ENCODE measurements at places on chromosomes 5 and 9.
A peak's percentile ranks its signal among the peaks of the same experiment; 100 is the strongest.

DNA sequence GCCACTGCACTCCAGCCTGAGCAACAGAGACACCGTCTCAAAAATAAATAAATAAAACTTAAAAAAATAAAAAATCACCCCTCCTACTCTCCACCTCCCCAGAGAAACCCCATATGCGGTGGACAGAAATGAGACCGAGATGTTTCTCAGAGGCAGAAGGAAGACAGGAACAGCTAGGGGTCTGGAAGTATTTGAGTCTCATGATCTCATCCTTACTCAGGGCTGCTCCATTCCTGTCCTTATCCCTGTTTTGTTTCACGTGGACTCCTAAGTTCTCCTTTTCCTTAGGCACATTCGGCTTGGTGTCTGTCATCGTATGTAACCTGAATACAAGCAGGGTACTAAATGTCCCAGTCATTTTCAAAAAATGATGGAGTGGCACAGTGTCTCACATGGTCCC, 76.1 kb downstream of the C9orf50 start:
- H3K4me1 ChIP-seq = peaks cover 5% of the 10 kb centered on the region
- no peak overlapping the region for H3K4me3 ChIP-seq
- DNase-seq = no peak
- H3K27me3 ChIP-seq = peaks cover 4% of the 10 kb centered on the region

DNA sequence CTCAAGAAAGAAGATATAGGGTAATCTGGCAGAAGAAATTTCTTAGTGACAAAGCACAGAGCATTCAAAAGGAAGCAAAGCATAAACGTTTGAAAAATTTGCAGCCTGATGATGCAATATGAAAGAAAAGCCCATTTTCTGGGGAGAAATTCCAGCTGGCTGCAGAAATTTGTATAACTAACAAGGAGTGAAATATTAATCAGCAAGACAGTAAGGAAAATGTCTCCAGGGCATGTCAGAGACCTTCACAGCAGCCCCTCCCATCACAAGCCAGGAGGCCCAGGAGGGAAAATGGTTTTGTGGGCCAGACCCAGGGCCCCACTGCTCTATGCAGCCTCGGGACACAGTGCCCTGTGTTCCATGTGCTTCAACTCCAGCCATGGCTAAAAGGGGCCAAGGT, 359.4 kb downstream of the HINT1 start:
- H3K4me3 ChIP-seq = no peak overlapping the region
- H3K4me1 ChIP-seq = no peaks in the 10 kb centered on the region
- H3K36me3 ChIP-seq = no peaks in the 10 kb centered on the region
- DNase-seq = peak; percentile 28
- H3K27ac ChIP-seq = no peak overlapping the region

- peak; percentile 65 for DNase-seq
- H3K4me3 ChIP-seq = peak overlapping the region; percentile 82
- H3K4me1 ChIP-seq = peaks cover 18% of the 10 kb centered on the region
- peak overlapping the region; percentile 99 for H3K27ac ChIP-seq
- H3K36me3 ChIP-seq = no peaks in the 10 kb centered on the region
- no peaks in the 10 kb centered on the region for H3K27me3 ChIP-seq
These were observed 1.6 kb downstream of the KDM4C start for GRCh38 chr9:6759185-6759977.

DNA sequence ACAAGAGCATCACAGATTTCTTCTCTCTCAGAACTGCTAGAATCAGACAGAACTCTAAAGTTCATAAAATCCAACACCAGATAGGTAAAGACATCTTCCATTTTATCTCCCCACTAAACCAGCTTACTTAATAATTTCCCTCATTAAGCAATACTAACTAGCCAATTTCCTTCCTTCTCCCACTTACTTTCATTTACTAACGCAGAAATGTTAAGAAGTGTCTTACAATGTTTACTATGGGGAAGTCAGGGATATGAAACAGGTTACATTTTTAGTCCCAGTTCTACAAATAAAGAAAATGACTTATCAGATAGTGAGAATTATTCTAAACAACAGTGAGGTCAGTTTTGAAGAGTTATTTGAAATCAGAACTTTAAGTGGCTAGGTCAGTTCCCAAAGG, 236.5 kb downstream of the FBXL17 start:
- no peak for DNase-seq
- no peak overlapping the region for H3K4me3 ChIP-seq
- H3K36me3 ChIP-seq = peaks cover 8% of the 10 kb centered on the region
- no peaks in the 10 kb centered on the region for H3K27me3 ChIP-seq
- no peaks in the 10 kb centered on the region for H3K4me1 ChIP-seq

DNA sequence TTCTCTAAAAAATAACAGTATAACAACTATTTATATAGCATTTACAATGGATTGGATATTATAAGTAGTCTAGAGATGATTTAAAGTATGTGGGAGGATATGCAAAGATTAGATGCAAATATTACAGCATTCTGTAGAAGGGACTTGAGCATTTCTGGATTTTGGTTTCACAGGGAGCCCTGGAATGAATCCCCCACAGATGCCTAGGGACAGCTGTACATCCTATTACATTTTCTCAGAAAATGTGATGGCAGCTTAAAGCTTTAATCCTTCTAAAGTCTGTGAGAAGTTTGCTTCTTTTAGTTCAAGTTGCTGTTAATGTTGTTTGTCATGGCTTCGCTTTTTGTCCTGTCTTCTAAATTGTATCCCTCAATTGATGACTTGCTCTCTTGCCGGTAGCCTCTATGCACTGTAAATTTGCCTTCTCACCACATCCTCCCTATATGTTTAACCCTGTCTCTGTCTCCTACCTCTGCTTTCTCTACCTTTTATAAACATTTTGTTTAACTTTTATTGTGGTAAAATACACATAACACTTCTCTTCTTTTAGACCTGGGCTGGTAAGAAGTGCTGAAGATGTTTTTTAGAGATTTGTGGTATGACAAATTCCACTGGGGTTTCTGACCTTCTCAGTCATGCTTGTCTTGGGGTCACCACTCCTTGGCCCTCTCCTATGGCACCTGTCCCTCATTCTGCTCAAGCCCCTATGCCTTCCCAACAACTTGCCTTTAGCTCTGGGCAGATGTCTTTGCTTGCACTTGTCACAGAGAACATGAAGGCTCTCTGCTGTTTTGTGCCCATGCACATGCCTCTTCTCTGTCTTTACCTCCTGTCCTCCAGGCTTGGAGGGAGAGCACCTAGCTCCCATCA, 37.9 kb downstream of the LNPEP start:
- no peaks in the 10 kb centered on the region for H3K4me1 ChIP-seq
- H3K27ac ChIP-seq = no peak overlapping the region
- DNase-seq = no peak
- H3K36me3 ChIP-seq = no peaks in the 10 kb centered on the region
- H3K4me3 ChIP-seq = no peak overlapping the region

GRCh38 chr9:93898026-93898425, 57.1 kb downstream of the BARX1 start:
- H3K36me3 ChIP-seq = no peaks in the 10 kb centered on the region
- H3K27me3 ChIP-seq = no peaks in the 10 kb centered on the region
- no peak overlapping the region for H3K4me3 ChIP-seq
- H3K27ac ChIP-seq = no peak overlapping the region
- peaks cover 15% of the 10 kb centered on the region for H3K4me1 ChIP-seq

GRCh38 chr5:14204785-14205321, 61.7 kb downstream of the TRIO start:
- H3K27ac ChIP-seq = peak overlapping the region; percentile 50
- no peak overlapping the region for H3K4me3 ChIP-seq
- peaks cover 24% of the 10 kb centered on the region for H3K4me1 ChIP-seq
- no peaks in the 10 kb centered on the region for H3K27me3 ChIP-seq
- H3K36me3 ChIP-seq = no peaks in the 10 kb centered on the region

DNA sequence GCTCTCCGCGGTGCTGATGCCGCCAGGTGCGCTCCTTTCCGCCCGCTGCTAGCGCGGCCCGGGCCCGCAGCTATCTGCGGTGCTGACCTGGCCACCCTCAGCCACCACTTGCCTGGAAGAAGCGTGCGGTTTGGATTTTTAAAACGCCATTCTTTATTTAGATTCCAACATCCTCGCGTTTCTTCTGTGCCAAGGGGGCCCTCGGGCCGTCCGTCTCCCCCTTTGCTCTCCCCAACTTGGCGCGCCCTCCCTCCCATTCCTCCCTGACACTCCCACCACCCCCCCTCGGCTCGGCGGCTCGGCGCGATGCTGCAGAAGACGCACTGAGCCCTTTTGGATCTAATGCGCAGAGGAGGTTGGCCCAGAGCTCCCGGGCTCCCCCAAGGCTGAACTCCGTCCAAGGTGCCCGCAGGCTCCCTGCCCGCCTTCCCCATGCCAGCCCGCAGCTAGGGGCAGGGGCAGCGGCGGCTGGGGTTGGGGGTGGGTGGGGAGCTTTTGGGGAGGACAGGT, at the start of gene BARHL1:
Gene BARHL1 (plus strand): TSS at position 331 of the 510 bp plus-strand sequence. CDS start 192 bp downstream, outside the sequence.
- H3K27ac ChIP-seq = no peak within 1 kb of the TSS
- peaks cover 5% of the 10 kb centered on the region for H3K4me1 ChIP-seq
- H3K36me3 ChIP-seq = no peaks in the 10 kb centered on the region
- no peak for DNase-seq

DNA sequence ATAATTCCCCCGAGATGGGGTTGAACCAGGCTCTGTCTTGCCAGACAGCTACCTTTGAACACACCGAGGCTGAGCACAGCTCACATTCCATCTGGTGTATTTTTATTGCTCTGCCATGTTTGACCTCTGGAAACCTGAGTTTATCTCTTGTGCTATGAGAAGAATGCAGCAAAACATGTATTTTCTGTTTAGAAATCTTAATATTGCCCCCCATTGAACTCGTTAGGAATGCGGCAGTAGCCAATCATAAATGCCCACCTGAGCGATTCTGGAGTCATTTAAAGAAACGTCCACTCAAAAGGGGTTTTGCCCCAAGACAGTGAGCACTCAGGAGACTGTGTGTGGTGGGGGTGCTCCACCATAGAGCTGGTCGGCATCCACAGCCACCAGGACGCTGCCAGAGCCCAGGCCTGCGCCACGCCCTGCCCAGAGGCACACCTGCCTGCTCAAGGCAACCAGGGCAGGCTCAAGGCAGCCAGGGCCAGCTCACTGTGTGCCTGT, 26.9 kb downstream of the FGD3 start:
- DNase-seq = peak; percentile 35
- no peak overlapping the region for H3K4me3 ChIP-seq
- no peaks in the 10 kb centered on the region for H3K27me3 ChIP-seq
- no peak overlapping the region for H3K27ac ChIP-seq

DNA sequence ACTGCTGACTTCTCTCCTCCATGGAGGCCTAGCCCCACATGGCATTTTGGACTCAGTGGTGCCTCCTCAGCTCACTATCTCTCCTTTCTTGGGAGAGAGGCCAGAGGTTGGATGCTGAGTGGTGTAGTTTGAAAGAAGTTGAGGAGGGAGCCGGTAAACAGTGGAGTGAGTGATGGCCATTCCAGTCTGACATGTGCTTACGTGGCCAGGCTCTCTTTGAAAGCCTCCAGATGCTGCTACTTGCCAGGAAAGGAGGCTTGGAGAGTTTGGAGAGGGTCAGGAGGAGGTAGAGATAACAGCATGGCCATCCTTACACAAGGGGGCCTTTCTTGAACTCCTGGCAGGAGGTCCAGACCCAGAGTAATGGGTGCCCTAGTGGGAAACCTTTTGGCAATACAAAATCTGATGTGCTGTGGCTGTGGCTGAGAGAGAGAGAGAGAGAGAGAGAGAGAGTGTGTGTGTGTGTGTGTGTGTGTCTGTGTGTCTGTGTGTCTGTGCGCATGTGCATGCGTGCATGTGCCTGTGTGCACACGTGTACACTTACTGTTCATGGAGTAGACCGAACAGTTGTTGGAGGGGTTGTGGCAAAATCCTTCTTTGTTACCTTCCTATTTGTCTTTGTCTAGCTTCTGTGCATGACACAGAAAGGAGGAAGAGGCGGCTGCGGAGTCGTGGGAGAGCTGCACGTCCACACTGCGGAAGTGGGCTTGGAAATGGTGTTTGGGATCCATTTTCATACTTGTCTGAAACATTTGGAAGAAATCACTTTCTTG, 37.8 kb downstream of the RALGPS1 start:
- peaks cover 16% of the 10 kb centered on the region for H3K4me1 ChIP-seq
- H3K27ac ChIP-seq = peak overlapping the region; percentile 75
- H3K4me3 ChIP-seq = no peak overlapping the region
- H3K27me3 ChIP-seq = no peaks in the 10 kb centered on the region
- no peaks in the 10 kb centered on the region for H3K36me3 ChIP-seq
